ENCODE measurements at places on chromosomes 12 and 14.

DNA sequence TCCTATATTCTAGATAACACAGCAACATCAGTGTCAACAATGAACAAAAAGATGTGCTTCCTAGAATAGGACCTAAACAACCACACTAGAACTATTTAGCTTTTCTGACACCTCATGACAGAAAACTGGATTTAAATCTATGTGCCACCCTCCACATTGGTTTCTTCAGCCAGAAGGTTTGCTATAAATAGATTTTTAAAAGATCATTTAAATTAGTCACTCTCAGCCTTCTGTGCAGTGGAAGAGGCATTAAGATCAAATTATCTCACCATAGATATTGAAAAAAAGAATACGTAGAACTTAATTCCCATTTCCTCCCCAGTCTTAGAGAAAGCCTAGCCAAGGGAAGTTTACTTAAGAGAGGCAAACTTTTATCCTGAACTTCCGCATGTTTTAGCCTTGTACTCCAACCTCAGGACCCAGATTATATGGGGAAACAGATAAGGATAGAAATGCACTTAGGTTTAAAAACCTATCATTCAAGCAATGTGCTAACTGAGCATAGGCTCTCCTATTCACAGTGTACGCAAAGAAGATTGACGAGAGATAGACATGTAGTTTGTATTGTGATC is 59.6 kb downstream of the NELL2 start:
- DNase-seq = no peak

DNA sequence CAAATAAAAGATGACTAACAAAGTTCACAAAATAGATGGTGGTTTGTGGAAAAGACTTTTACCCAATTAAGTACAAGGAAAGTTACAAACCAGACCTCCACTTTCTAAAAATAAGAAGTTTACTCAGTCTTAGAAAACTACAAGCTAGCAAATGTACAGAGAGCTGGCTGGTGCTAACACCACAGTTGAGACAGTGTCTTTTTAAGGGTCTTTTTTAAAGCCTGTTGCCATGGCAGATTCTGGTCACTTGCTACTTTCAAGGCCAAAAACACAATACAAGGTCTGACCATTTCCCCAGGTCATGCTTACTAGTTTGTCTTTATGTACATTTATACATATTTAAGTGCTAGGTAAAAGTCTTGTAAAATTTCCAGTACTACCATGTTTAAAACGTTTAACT is 2.4 kb downstream of the BTG1 start:
- no peak for DNase-seq

DNA sequence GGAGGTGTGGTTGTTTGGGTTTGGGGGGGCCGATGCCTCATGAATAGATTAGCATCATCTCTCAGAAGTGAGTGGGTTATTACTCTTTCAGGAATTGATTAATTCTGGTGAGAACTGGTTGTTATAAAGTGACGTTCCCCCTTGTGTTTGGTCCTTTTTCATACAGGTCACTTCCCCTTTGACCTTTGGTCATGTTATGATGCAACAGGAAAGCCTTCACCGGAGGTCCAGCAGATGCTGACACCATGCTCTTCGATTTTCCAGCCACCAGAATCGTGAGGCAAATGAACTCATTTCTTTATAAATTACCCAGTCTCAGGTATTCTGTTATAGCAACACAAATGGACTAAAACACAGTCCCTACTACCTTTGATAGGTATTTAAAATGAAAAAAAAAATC is 439.4 kb downstream of the NELL2 start:
- DNase-seq = no peak

- DNase-seq = no peak
Observed at GRCh38 chr14:83147006-83147405, 1613.4 kb upstream of the SEL1L start.

DNA sequence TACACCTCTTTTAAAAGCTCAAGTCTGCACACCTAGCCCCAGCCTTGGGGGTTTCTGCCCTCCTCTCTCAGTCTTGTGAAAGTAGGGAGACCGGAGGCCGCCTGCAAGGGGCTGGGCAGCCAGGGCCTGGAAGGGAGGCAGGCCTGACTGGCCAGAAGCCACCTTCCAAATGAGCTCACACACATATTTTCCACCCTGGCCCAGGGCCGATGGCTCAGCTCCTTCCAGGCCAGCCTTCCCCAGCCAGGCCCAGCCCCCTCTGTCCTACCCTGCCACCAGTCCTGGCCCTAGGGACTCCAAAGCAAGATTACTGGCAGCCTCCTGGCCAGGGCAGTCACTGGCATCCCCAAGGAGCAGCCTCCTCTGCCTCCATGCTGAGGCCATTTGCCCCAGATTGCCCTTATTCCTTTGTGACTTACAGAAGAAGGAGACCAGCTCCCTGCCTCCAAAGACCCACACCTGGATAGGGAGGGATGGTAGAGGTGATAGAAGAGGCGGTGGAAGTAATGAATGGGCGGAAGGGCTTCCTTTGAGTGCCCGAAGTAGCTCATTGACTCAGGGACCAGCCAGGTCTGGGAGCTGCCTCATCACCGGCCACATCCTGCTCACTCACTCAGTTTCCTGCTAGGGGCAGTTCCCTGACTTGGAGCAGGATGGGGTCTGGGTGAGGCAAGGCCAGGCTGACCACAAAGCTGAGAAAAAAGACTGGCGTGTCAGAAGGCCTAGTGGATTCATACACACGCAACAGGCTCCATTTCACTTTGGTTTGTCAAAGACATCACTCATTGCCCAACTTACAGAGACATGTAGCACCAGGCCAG is 14.8 kb downstream of the MMP14 start:
- DNase-seq = no peak

- no peak for DNase-seq
Observed at GRCh38 chr12:99769396-99769980, 121.9 kb downstream of the GARIN6 start.

DNA sequence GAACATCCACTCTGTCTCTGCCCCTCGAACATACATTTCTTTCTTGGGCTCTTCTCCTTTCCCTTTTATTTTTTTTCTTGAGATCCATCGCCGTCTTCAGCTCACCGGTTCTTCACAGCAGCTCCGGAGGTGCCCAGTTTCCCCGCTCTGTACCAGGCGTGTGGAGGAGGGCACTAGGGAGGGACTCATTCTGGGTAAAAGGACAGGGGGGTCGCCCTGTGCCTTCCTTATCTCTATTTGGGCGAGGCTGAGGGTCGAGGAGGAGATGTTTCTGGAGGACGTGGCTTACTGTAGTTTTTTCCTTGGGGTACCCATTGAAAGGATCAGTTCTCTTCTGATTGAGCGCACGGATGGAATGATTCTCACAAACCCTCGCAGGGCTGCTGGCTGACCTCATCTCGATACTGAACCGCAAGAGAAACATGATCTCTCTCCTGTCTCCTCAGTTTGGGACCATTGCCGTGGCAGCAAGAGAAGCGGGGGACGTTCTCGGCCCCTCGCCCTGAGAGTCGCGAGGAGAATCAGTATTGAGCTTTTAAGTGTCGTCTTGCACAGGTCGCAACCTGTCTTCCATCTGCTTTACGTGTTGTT is 386 bp downstream of the LIN52 start:
- DNase-seq = peak; percentile 13

- no peak for DNase-seq
Observed at GRCh38 chr12:65164774-65165173, 4.6 kb upstream of the LEMD3 start.

- no peak for DNase-seq
Observed at GRCh38 chr14:64645220-64645892, 58.9 kb upstream of the PLEKHG3 start.

- no peak for DNase-seq
Observed at GRCh38 chr14:74574090-74574433, 38.0 kb downstream of the LTBP2 start.

DNA sequence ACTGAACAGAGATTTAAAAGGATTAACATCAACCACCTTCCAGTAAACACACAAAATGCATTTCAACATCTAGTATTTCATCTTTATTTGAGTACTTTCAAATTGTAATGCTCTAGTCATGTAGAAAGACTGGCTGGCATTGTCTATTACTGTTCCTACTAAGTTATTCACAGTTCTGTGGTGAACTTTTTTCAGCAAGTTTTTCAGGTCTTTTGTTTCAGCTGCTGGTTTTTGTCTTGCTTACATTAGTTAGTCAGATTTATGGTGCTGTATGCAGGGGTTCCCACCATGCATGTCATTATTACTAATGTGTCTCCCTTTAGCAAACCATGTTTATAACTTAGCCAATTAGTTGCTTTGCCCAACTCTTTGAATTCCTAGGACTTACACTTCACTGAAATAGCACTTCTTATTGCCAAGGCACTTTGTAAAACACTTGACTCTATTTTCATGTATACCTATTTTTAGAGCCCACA is 253.4 kb upstream of the KITLG start:
- no peak for DNase-seq

DNA sequence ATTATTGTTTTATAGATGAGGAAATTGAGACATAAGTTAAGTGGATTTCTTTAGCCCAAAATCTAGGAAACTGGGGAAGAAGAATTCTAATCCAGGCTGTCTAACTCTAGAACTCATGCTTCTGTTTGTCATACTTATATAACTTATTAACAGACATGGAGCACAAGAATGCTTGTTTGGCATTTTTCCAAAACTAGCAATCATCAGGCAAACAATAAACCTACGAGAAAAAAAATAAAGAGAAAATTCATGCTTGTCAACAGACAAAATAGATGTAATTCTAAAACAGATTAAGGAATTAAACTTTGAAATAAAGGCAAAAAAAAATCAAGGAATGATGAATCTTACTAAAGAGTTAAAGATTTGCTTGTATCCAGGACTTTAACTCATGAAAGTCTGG is 103.1 kb downstream of the METTL25 start:
- no peak for DNase-seq

DNA sequence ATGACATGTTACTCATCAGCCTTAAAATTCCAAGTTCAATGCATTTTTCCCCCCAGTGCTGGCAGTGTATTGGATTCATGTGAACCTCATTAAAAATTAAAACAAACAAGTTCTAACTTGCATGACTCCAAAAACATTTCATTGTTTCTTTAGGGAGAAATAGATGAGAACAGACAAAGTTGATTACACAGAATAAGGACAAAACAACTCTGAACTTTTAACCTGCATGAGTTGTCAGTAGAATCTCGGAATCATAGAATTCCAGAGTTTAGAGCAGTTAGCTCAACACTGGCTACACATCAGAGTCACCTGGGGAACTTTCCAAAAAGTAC is 127.5 kb downstream of the TMX1 start:
- DNase-seq = no peak

DNA sequence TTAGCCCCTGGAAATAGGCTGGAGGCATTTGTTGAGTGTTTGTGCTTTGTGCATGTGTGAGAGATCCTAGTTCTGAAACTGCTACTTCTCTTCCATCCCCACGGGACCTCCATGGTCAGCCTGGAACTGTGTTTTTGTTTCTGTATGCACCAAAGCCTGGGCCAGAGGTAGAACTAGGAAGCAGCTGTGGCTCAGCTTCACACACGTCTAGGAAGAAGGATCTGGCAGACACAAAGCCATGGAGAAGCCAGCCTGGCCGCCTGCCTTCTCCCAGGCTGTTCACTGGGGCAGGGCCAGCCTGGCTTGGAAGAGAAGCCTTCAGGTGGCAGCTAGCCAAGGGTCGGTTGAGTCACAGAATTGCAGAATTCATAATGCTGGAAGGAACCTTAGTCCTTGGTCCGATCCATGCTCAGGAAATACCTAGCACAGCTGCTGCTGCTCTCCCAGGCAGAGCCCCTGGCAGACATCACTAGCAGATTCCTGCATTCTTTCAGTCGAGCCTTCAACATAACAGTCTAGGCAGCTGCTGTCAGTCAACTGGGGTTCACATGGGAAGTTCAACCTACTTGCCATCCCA is 27.0 kb downstream of the RIN3 start:
- no peak for DNase-seq

DNA sequence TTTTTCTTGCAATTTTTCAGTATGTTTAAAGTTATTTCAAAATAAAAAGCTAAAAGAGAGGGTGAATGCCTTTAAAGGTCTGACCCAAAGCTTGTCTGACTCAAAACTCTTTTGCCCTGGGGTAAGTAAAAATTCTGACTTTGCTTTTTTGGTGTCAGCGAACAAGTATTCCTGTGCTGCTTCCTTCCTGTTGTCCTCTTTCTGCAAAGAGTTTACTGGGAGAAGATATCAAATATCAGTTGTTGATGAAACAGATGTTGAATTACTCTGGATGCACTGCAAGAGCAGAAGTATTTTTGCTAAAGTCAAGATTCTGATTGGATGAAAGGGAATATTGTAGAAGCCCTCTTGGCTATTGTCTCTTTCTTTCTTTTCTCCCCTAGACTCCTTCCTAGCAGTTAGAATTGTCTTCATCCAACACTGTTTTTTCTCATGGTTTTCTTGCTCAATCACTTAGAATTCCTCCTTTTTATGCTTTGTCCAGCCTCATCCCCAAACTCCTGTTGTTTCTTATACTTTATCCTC is 62.0 kb downstream of the DACT1 start:
- no peak for DNase-seq

- DNase-seq = no peak
Observed at GRCh38 chr12:123232472-123232806, 502 bp downstream of the MPHOSPH9 start.

GRCh38 chr12:7638064-7638759 is 27.5 kb downstream of the APOBEC1 start:
- DNase-seq = no peak

DNA sequence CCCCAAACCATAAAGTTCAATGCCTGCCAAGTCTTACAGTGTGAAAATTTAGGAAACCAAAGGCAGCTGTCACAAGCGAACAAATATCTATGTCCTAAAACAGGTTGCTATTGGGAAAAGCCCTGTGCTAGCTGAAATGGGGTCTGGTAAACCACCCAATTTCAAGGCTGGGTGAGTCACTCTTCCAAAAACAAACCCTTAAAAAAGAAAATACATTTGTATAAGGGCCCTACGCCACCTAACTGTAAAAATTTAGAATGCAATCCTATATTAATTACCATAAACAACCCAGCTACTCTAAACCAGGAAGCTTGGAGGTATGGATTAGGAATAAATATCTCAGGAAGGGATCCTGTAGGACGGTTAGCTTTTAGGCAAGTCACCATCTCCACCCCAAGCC is 32.1 kb downstream of the PRMT8 start:
- no peak for DNase-seq

DNA sequence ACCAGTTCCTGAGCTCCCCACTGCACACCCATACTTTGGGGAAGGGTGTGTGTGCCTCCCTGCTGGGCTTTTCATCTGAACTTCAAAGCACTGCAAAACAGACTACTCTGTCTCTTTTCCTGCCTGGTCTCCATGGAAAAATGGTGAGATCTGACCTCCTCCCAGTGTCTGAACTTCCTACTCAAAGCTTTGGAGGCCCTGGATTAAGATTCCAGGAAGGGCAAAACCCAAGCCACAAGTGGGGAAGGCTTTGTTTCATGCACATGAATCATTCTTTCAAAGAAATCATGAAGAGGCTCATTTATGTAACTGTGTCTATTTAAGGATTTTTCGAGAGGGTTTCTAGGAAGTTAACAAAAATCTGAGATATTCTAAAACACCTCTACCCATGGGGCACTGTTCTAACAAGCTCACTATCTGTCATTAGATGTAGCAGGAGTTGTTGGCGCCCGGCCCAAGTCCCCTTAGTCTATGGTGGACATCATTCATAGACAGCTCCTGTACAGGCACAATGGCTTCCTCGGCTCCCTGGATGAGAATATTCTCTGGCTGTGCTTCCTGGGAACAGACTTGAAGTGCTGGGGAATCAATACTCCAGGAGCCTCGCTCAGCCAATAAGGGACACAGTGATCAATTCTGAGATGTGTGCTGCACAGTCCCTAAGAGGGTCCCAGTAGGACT is 224.0 kb downstream of the KTN1 start:
- no peak for DNase-seq

GRCh38 chr12:78671295-78671694 is 193.3 kb upstream of the SYT1 start:
- DNase-seq = no peak
